ENCODE measurements at places on chromosomes 2 and 18.

- no peak for DNase-seq
These were observed 69.3 kb downstream of the LBH start for GRCh38 chr2:30300456-30301221.

DNA sequence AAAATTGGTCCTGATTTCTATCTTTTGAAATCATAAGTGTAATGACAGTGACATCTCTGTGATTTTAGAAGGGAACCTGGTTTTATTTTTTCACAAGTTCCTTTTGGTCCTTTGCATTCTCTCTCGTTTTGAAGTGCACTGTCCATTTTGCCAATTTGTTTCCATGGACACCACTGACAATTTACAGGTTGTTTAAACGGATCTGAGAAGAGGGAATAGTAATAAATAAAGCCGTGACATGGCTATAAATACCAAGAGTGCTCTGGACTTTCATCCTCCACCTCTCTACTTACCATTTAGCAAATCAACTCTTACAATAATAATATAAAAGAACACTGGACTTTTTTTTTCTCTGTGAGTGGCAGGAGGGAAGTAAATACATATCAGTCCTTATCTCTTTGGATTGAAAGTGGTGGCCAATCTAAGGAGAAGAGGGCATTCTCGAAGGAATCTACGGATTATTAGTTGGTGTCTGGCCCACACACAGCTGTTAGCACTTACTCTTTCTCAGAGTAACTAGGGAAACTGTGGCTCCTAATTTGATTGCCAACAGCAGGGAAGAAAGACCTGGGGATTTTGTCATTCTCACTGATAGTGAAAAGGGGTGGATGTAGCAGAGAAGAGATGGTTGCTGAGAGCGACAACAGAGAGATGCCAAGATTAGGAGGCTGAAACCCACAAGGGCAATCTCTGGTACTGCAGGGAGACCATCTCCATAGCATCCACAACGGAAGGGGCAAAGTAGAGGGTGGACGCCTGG is 108.7 kb upstream of the FSHR start:
- DNase-seq = no peak

- no peak for DNase-seq
These were observed 66.5 kb downstream of the STK39 start for GRCh38 chr2:168180914-168181313.

DNA sequence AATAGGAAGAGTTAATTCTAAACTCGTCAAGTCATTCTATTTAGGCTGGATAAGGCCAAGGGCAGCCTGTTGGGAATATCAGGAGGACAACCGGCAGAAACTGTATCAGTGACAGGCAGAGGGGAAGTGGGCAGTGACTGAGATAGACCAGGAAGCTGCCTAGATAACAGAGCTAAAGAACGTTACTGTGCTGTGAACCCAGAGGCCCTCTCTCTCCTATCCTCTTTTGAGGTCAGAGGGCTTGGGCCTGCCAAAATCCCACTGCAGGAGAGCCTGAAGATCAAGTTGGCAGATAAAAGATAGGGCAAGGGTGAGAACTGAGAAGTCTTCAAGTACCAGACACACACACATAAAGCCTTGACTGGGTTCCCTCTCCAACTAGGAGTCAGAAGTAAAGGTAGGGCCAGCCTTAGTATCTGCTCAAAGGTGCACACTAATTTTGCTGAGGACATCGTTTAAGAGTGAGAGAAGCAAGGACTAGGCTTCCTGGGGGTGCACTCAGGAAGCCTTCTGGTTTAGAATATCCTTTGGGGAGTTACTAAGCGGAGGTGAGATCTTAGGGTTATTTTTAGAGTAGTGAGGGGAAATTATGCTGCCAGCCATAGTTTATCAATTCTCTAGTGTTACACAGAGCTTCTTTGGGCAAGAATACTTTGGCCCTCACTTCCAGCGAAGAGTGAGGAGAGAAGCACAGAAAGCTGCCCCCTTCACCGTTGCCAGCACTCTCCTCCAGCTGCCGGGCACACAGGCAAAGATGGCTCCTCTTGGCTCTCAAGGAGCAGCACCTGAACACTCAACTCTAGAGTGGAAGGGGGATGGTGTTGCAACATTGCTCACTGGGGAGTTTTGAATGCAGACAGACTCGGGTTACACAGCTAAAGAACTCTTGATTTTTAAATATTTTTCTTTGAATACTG is 9.8 kb downstream of the CAVIN2 start:
- DNase-seq = no peak

- DNase-seq = no peak
These were observed 16.7 kb upstream of the EHBP1 start for GRCh38 chr2:62688771-62689170.

DNA sequence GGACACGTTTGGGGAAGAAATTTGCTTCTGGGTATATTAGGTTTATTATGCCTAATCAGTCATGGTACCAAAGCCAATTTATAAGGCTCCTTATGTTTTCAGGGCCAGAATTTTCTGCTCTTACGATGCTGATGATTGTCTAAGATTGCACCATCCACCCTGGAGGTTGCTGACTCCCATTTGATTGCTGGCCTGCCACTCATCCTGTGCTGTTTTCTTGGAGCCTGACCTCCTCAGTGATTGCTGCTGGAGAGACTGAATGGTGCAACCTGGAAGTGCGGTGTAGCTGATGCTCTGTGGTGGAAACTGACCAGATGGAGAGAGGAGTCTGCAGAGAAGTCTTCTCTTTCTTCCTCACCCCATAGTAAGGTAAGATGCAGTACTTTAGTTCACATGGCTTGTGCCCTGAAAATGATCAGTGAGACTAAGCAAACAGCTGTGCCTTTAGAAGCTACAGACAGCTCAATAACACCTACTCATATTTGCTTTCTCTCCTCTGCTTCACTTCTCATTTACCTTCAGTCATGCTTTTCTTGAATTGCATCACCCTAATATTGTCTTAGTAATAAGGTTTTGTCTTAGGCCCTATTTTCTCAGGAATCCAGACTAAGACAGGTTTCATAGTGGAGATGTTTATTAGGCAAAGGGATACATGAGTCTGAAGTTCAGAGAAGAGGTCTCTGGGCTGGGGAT is 17.4 kb downstream of the ZNF24 start:
- no peak for DNase-seq

- no peak for DNase-seq
These were observed 84.1 kb downstream of the CAPN13 start for GRCh38 chr2:30722936-30723725.

- DNase-seq = no peak
These were observed 409.7 kb upstream of the PIK3C3 start for GRCh38 chr18:41545091-41545888.

DNA sequence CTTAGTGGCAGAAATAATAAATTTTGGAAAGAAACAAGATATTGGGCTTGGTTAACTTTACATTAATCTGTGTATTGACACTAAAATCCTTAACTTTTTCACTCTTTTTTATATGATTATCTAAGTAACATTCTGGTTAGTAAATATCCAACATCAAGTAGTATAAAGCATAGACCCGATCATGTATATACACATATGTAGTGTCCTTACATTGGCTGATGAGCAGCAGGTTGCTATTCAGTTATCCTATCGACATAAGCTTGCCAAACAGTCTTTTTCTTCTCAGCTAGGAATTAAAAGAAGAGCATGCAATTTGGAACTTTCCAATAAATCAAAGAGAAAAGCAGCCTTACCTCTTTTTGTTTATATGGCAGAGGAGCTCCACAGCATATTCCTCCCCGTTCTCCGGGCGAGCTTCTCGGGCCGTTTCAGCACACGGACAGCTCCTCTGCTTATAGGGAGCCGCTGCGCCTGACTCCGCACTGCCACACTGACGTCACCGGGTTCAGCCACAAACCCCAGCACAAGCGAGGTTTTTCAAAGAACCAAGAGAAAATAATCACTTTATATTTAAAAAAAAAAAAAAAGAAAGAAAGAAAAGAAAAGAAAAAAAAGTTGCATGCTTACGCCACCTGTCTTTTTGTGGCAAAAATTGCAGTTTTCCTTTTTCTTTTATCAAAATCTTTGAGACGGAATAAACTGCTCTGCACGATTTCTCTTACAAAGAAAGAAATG is at the start of gene SCG2:
Gene SCG2 (minus strand): TSS at position 430 of the 735 bp plus-strand sequence. CDS start 3,079 bp downstream, outside the sequence.
- DNase-seq = no peak

DNA sequence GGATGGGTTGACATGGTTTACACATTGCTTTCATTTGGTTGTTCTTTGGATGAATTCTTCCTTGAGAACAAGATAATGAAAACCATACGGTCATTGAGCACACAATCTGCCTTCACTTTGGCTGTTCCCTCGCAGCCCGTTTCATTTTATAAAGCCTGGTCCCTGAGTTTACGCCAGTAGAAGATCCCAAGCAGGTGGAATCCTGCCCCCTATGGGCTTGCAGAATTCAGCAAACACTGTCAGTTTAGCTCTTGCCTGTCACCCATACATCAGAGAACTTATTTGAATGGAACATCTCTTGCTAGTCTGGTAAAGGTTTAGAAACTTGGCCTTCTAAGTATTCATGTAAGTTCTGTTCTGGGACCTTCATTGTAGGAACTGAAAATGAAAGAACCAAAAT is 666.4 kb upstream of the ZEB2 start:
- no peak for DNase-seq

DNA sequence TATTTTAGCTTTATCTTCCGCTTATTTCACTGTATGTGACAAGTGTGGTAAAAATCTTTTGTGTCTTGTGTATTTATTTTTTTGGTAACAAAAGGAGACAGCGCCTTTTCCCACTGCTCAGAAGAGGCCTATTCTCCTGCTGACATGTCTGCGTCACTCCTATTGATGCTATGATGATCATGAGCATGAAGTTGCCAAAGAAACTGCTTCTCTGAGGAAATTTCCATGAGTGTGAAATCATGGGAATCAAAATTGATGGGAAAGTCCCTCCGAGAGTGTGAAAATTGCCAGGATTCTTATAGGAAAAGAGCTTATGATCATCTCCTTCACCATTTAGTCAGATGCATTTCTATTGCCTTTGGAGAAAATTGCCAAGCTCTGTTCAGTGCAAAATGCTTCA is 36.5 kb upstream of the DARS1 start:
- DNase-seq = no peak

DNA sequence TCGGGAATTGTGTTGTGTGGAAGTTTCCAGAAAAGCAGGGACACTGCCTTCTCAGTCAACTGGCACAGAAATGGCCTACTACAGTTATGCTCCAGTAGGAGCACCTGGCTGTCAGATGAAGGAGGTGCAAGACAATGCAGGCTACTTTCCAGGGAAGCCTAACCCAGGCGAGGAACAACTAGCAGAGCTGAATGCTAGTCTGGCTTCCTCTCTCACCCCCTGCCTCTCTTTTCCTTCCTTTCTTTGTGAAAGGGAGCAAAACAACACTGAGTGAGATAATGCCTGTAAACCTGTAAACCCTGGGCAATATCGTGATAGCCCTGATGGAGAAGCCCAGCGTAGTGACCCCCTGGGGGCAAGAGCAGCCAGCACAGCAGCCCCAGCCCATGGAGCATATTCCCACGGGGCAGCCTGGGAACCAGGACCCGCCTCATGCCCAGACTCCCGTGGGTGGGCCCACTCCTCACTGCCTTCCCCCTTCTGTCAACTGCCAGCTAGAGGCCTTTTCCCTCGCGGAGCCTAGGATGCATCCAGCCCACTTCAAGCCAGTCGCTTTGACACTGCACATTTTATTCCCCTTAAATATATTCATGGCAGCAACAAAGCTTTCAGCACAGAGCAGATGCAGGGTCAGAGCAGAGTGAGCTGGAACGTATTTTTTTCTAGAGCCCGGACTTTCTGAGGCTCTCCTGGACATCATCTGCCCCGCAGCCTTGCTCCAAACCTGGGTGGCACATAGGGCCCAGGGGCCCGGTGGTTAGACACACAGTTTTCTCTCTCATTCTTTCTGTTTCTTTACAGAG is 77.0 kb downstream of the PDCL3 start:
- DNase-seq = no peak

GRCh38 chr2:128791985-128792320 is 473.3 kb upstream of the HS6ST1 start:
- DNase-seq = no peak

DNA sequence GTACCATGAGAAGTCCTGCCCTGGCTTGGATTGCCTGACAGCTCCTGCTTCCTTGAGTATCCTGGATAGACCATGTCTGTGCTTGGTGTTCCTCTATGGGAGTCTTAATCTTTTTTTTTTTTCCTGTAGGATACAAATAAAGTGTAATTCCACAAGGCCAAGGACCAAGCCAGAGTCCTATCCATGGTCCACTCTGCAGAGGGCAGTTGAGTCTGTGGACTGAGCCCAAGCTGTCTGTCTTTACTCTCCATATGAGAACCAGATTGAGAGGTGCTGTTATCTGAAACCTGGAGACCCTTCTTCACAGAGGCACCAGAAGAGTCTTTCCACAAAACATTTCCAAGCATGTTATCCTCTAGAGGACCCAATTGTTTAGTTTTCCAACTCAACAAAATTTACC is 1.4 kb upstream of the KIF3C start:
- no peak for DNase-seq

GRCh38 chr2:112182581-112183034 is 44.4 kb downstream of the FBLN7 start:
- DNase-seq = peak; percentile 48

DNA sequence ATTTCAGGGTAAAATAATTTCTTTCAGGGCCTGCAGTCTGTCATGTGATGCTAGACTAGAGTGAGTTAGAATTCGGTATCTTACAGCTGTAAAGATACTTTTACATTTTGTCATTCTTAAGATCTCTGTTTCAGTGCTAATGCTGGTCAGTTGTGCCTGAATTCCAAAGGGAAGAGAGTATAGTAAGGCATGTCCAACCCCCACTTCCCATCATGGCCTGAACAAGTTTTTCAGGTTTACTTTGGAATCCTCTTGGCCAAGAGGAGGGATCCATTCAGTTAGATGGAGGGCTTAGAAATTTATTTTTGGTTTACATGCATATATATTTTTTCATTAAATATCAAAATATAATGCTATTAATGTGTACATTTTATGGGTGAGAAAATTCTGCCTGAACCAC is 596.6 kb downstream of the XIRP2 start:
- DNase-seq = no peak

GRCh38 chr2:107323946-107324565 is 438.1 kb upstream of the ST6GAL2 start:
- no peak for DNase-seq

- DNase-seq = no peak
These were observed 122.2 kb downstream of the SLC8A1 start for GRCh38 chr2:40329739-40330030.

DNA sequence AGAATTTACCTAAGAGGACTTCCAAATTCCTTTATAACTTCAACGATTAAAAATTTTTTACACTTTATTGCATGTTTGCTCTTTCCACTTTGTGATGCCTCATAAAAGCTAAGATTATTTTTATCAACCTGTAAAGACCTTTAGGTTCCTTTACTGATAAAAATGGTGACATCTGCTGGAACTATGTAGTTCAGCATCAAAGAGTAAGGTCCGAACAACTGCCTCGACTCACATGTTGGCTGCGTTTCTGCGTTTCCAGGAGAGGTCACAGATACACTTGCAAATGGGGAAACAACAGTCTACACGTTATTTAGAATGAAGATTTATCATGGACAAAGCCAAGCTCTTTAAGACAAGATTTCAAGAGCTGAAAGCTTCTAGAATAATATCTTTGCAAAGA is 18.8 kb upstream of the TMX3 start:
- DNase-seq = no peak

- DNase-seq = no peak
These were observed 17.1 kb upstream of the SP3 start for GRCh38 chr2:173982182-173982714.
